ENCODE measurements at places on chromosomes 7 and 10.

DNA sequence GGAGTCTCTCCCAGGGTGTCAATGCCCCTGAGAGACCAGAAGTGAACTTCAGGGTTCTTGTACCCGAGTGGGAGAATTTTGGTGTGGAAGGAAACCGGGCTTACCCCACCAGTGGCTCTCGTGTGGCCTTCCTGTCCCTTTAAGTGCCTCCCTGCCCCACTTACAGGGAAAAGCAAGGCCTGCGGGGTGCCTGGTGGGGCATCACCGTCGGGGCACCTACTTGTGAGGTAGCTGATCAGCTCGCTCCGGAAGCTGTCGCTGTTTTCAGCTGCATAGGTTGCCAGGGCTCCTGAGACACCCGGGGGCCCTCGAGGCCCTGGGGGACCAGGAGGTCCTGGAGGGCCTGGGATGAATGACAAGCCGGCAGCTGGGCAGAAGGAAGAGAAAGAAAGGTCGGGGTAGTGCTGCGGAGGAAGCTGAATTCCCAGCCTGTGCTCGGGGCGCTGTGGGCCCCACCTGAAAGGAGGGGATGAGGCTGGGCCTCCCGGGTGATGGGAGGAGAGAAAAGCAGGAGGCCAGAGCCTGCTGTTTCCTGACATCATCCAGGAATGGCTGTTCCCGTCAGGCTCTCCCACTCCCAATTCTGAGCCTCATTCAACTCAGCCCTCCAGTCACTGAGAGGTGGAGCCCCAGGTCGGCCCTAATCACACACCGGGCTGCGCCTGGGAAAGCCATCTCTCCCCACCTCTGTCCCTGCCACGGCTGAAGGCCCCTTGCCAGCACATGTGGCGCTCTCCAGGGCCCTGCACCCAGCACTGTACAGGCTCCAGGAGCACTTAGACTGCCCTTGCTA, 51.1 kb downstream of the COL17A1 start:
- DNase-seq, result no peak

- DNase-seq, result no peak
These were observed 167.7 kb downstream of the NSUN6 start for GRCh38 chr10:18483516-18484186.

- DNase-seq, result no peak
These were observed 463.6 kb downstream of the ZWINT start for GRCh38 chr10:55897490-55897921.

DNA sequence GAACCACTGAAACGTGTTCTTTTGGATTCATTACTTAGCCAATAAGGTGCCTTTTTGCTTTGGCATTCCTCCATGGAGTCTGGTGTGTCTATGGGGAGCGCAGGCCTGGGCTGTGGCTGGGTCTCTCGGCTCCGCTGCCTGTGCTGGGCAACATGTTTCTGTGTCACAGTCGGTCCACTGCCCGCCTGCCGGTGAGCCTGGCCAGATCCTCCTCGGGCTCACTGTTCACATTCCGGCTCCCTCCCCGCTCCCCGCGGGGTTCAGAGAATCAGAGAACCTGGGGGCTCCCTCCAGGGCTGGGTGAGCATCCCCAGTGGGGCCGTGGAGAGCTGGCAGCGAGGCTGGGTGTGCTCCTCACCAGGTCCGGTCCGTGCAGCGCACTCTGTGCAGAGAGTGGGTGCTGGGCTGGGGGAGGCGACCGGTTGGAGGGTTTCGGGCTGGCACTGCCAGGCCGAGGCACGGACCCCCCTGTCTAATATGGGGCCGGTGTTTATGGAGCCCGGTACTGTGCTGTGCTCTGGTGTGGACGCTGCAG, 70.4 kb downstream of the INPP5A start:
- DNase-seq, result no peak

DNA sequence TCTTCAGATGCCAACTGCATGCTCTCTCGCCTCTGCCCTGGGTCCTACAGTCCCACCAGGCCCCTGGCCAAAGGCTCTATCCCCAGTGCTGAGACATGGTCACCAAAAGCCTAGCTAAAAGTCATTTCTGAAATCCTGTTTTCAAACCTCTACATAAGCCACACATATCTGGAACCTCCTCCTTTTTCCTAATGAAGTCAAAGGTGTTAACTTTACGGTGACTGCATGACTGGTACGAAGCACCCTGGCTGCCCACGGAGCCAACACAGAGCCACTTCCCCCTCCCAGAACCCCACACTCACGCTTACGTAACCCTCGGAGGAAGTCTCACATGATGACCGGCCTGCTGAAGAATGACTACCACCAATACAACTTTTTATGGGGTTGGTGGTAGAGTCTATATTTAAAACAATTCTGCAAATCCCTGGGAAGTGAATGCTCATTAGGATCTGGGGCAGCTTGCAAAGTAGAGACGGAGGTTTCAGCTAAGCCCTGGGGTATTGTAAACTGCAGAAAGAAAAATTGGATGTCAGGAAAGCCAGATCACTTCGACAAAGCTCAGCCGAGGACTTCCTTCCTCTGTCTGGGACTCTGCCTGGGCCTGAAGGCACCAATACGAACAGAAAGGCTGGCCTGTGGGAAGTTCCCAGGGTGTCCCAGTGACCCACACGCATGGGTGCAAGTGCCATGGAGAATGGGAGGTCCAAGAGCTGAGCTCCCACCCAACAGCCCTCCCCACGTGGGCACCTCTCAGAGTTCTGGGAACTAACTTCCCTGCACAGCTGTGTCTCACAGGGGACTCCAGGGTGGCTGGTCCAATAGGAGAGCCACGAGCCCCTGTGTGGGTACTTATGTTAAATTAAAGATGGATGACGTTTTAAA, 50.7 kb downstream of the PDGFA start:
- DNase-seq, result no peak

DNA sequence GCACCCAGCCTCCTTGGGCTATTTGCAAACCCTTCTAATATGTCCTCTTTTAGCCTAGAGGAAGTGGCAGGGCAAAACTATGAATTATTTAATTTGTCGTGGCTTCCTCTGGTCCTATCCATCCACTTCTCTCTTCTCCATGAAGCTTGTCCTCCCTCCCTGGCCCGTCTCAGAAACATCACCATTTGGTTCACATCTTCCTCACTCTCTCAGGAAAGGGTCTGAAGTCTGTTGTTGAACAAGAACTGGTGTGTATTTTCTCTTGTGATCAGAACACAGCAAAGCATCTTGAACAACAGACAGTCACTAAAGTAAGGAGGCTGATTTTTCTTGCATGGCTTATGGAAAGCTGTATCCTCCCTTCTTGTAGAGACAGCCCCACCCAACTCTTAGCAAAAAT, 550.1 kb upstream of the NRP1 start:
- DNase-seq, result no peak

DNA sequence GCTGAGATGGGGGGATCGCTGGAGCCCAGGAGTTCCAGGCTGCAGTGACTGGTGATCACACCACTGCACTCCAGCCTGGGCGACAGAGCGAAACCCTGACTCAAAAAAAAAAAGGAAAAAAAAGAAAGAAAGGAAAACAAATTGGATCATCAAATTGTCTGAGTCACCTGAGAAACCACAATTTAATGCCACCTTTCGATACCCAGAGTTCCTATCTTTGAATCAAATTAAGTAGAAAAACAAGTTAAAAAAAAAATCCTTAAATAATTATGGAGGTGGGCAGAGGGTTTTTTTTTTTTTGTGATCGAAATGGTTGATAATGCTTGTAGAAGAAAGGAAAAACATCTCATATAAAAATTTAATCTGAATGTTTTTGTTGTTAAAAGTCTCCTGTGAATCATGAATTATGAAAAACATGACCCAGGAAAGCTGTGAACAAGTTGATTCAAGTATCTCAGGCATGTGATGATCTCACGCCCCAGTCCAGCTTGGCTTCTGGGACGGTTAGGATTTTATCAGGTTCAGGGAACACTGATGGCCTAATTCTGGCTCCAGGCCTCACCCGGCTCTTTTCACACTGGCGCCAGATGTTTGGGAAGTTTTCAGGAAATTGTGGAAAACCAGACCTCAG, 25.3 kb upstream of the CUX1 start:
- DNase-seq, result no peak

DNA sequence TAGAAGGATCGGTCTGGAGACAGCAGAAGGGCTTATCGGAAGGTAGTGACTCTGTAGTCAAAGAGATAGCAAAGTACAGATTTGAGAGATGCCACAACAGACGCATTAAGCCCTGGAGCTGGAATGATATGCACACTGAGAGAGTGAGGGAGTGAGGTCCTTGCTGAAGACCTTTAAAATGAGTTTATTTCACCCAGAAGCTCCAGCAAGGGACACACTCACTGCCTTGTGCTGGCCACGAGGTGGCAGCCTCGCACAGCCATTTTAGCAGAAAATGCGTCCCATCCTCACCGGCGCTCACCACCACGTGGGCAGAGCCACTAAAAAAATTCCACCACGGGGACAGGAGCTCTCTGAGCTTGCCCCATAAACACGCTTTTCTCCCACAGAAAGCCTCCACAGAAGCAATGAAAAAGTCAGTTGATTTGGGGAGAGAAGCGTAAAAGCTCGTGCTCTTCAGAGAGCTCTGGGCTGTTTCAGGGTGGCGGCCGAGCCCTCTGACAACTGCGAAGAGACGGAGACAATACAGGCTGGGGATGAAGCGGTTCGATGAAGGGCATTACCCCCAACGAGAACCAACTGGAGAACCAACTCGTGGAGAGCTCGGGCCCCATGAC, 163.0 kb upstream of the KLF14 start:
- peak; percentile 65 for DNase-seq

- DNase-seq, result no peak
These were observed 74.5 kb upstream of the SEMA3D start for GRCh38 chr7:85261336-85261735.

DNA sequence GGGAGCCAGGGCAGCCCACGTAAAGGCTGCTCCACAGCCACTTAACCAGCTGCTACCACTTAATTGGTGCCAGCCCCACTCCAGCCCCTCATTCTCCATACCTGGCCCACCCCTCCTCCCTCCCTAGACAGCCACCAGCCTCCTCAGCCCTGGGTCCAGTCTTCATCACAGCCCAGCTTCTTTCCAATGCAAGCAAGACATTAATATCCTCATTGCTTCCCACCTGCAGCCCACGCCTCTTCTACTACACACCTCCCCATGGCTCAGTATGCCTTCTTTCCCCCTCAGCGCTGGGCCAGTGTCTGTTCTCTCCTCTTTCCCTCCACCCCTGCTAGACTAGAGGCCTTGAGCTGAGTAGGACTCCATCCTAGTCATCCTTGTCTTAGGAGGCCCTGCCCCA, 33.5 kb upstream of the UNC5B start:
- DNase-seq, result no peak

GRCh38 chr10:13233358-13233757, 816 bp downstream of the UCMA start:
- no peak for DNase-seq

GRCh38 chr10:127092916-127093315, 103.5 kb downstream of the INSYN2A start:
- DNase-seq, result no peak

DNA sequence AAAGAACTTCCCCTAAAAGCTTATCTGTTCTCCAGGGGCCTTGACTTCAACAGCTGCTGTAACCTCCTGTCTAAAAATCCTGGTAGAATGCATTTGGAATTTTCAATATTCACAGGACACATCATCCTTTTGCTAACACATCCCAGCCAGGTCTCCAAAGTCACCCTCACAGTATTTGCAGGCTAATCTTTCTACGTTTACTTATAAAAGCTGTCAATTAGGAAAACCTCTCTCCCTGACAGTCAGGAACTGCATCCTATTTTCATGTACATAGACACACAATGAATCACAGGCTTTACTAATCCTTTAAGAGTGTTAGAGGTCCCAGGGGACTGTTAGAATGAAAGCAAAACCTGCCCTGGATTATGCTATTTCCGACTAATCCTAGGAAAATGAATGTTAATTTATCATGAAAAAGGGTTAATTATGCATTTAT, 102.2 kb downstream of the GFRA1 start:
- no peak for DNase-seq

- DNase-seq, result no peak
These were observed 102.8 kb downstream of the TNS3 start for GRCh38 chr7:47478926-47479711.

DNA sequence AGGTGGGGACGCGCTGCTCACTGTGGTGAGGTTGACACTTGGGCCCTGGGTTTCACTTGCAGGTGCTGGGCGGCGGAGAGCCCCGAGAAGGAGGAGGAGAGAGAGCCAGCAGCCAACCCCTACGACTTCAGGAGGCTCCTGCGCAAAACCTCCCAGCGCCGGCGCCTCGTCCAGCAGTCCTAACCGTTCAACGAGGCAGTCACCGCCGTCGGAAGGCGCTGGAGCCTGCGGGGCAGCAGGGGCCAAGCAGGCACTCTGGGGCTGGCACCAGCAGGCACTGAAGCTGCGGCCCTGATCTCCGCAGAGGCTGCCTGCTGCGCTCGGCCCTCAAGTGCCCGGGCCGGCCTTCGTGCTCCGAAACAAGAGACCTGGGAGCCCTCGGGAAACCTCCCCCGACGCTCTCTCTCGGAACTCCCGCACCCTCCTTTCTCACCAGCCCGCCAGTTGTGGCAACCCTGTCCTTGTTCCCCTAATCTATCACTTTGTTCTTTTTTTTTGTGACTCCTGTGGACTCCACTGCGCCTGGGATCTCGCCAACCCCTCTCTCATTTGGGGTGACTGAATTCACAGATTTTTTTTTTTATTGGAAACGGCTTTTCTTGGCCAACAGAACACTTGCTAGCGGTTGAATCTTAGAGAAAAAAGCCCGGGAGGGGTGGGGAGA, 4.7 kb upstream of the GAD2 start:
- no peak for DNase-seq

- DNase-seq, result no peak
These were observed 289.7 kb upstream of the TMEM229A start for GRCh38 chr7:124322561-124322960.

- no peak for DNase-seq
These were observed 503.2 kb downstream of the NRG3 start for GRCh38 chr10:82378146-82378545.

GRCh38 chr10:101097881-101098280, 33.2 kb upstream of the TLX1 start:
- no peak for DNase-seq

DNA sequence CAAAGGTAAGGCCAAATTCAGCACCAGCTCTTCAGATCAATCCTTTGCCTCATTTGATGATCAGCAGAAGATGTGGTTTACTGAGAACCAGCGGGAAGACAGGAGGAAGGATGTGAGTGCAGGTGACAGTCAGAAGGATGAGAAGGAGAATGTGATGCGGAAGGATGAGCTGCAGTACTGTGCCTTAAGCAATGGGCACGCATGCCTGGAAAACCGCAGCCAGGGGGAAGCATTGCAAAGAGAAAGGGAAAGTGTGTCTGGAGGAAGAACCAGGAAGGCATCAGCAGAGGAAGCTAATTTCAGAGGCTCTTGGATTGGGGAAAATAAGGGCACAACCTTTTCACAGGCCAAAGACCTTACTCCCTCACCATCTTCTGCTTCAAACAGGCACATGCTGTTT, 25.7 kb downstream of the C10orf71 start:
- DNase-seq, result no peak

Data from activated T-cell treated with anti-CD3 and anti-CD28 coated beads for 4 hours (primary cell).